ENCODE measurements at places on chromosomes 6 and 20.

- DNase-seq: no peak
Observed at GRCh38 chr6:38853236-38853635, 138.1 kb downstream of the DNAH8 start.

GRCh38 chr20:54067606-54068174, 2.7 kb downstream of the BCAS1 start:
- no peak for DNase-seq

DNA sequence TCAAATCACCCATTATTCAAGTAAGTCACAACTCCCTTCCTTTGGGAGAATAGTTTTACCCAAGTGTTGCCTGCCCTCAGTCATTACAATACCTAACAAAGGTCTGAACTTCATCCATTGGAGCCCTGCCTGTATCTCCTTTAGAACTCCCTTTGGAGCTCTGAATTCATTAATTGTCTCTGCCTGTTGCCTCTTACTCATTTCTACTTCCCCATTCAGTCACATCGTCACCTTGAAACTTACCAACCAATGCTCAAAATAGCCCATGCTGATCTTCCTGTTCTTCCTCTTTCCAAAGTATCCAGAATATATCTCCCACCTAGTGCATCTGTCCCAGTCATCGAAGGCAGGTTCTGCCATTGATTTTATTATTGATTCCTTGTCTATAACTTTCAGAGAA, 120.7 kb upstream of the ADGRF1 start:
- no peak for DNase-seq

GRCh38 chr6:87407561-87407900, 241 bp upstream of the CFAP206 start:
- DNase-seq: peak; percentile 3

DNA sequence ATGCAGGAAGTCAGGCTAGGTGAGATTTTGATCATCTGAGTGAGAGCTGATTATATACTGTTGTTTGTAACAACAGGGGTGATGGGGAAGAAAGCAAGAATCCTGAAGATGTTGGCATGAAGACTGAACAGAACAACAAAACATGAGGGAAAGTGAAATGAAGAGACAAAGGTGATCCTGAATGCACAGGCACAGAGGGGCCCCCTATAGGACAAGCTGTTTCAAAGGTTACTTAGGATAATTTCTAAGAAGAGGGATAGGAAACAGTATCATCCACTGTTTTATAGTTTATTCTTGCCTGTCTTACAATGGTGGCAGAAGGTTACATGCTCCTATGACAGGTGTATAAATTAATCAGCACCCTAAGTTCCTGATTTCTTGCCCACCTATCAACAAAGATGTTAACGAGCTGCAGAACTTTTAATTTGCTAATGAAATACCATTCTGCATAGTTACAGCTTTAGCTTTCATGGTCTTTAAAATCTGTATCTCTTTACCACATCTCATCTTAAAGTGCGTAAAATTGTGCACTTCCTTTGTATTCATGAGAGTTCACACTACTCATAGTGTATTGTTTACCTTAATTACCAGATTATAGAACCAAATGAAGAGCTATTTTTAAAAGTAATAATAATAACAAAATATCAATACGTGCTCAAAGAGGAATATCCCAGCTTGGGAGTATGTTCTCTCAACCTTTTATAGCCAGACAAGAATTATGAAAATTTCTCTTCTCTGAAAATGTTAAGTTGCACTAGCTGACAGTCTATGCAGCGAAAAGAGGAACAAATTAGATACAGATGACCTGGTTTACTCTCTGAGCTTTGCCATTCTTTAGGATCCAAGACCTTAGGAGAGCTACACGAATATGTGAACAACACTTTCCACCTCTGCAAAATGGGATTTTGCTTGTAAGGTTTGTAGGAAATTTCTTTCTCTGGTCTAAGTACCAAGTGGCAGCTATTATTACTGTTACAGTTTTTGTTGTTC, 192.5 kb downstream of the EDN1 start:
- no peak for DNase-seq

DNA sequence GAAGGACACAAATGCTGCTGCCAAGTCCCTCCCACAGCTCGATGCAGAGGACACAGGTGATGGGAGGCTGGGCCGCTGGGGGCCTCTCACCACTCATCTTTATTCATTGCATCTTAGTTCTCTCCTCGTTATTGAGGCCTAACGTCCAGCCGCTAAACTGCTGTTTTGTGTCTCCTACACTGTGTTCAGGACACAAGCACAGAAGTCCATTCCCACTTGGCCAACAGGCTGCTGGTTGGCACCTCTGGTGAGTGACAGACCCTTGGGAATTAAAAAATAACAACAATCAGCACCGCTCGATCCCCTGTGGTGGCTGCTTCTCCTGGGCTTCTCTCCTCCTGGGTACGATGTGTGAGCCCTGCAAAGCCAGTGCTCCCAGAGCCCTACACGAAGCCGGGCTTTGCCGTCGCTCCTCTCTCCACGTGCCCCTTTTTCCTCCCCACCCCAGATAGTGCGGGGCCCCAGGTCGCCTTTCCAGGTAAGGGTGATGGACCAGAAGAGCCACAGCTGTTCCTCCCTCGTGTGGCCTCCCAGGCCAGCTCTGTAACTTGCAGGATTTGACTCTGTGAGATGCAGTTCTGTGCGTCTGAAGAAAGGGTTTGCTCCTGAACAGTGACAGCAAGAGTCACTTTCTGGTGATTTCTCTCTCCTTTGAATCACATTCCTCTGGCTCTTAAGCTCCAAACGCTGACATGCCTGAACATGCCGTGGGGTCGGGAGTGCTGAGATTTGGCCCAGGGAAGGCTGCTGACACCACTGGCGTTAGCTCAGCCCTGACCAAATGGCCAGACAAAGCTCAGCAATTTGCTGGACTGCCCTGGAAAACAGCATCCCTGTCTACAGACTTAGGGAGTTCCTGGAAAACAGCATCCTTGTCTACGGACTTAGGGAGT, 59.3 kb downstream of the DLL1 start:
- DNase-seq: no peak

- DNase-seq: no peak
Observed at GRCh38 chr6:168132531-168133167, 53.6 kb upstream of the FRMD1 start.

- no peak for DNase-seq
Observed at GRCh38 chr20:19594896-19595295, 163.2 kb upstream of the RIN2 start.

- no peak for DNase-seq
Observed at GRCh38 chr6:124747349-124747748, 214.9 kb upstream of the RNF217 start.

GRCh38 chr6:21587961-21588480, 5.5 kb upstream of the SOX4 start:
- DNase-seq: no peak

DNA sequence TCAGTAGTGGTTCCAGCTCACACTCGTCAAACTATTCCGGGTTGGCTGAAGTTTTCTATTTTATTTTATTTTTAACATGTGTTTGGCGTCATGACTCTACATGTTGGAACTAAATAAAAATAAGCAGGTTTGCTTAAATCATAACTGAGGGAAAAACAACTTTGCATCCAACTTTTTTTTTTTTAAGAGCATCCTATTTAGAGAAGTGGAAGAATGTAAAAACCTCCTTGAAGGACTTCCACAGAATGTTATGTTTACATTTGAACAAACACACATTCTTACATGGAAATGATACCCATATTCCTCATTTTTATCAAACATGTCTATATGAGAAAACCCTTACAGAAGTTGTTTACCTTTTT, 659 bp downstream of the PRDM1 start:
- no peak for DNase-seq

- no peak for DNase-seq
Observed at GRCh38 chr6:3899970-3900439, 50.8 kb downstream of the FAM50B start.
